Activated naive CD4-positive, alpha-beta T cell treated with anti-CD3 and anti-CD28 coated beads for 36 hours (primary cell): ENCODE measurements at places on chromosomes 2 and 18. TPM values are rescaled to one million over a fixed set of nuclear protein-coding genes. Genes with fewer than 3 reads are reported as not detected.

DNA sequence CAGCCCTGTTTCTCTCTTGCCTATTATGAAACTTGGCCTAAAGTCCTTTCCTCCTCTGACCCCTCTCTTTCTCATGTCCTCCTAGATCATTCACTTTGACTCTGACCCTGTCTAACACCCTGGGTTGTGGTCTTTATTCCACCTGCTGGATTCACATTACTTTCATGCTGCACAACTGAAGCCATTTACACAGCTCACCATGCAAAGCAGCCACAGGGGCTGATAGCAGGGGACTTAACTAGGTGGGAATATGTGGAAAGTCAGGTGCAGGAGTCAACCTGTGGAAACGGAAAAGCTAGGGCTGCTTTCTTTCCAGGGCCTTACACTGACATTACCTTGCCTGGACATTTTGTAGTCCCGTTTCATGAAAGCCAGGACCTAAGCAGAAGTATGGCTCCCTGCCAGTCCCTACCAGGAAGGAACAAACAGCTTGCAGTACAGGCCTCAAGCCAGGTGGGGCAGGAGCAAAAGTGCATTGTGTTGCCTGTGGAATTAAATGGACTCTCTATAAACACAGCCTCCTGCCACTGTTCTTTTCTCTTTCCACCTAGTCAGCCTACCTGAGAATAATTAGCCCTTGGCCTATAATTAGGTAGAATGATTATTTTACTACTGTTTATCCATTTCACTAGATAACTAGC, 11.8 kb downstream of the MAPRE3 start:
- H3K36me3 ChIP-seq = no peaks in the 10 kb centered on the region
- no peaks in the 10 kb centered on the region for H3K4me1 ChIP-seq
- H3K4me3 ChIP-seq = no peak overlapping the region

DNA sequence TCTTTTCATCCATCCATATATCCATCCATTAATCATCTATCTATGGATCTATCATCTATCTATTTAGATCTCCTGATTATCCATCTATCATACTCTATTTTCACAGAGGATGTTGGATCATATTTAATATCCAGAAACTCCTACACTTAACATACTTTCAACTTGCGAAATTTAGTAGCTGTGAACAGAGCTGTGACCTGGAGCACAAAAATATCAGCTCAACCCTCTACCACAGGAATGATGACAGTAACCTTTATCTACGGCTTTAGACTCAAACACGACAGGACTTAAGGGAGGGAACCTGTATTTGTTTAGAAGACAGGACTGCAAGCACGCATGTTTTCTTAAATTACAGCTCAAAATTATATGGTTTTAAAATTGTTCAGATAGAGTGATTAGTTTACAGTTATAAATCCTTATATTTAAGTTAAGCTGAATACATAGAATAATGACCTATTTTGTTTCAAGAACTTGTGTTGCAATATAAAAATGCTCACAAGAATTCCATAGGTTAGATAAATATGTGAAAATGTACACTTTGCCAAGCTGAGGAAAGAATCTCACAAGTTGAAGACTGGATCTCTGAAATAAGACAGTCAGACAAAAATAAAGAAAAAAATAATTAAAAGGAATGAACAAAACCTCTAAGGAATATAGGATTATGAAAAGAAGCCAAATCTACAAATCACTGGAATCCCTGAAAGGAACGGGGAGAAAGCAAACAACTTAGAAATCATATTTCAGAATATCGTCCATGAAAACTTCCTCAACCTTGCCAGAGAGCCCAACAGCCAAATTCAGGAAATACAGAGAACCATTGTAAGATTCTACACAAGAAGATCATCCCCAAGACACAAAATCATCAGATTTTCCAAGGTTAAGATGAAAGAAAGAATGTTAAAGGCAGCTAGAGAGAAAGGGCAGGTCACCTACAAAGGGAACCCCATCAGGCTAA, 142.0 kb downstream of the COL6A3 start:
- DNase-seq = no peak
- no peaks in the 10 kb centered on the region for H3K36me3 ChIP-seq
- no peak overlapping the region for H3K4me3 ChIP-seq
- peaks cover 11% of the 10 kb centered on the region for H3K27me3 ChIP-seq

- DNase-seq = no peak
- H3K4me3 ChIP-seq = no peak overlapping the region
- no peak overlapping the region for H3K27ac ChIP-seq
These were observed 541.7 kb upstream of the MEX3C start for GRCh38 chr18:51739044-51739666.

KATNAL2 gene
- 0.45 TPM for total RNA-seq

DNA sequence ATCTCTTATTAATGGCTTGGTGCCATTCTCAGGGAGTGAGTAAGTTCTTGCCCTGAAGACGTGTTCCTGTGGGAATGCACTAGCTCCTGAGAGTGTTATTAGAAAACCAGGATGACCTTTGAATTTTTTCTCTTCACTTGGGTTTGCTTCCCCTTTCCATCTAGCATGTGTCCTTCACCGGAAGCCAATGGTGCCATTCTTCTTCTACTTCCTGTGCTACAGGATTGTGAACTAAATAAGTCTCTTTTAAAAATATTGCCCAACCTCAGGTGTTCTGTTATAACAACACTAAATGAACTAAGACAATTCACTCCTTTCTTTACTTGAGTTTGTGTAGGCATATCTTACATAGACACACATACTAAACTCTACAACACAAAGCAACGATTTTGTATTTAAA, 447.0 kb downstream of the SOX11 start:
- no peaks in the 10 kb centered on the region for H3K27me3 ChIP-seq
- H3K4me3 ChIP-seq = no peak overlapping the region
- no peak for DNase-seq
- H3K4me1 ChIP-seq = no peaks in the 10 kb centered on the region
